ENCODE measurements at places on chromosomes 3 and 15. TPM values are rescaled to one million over a fixed set of nuclear protein-coding genes. Genes with fewer than 3 reads are reported as not detected.

Gene CCRL2
- total RNA-seq: not detected

Gene EXD1
- total RNA-seq: not detected

Gene POC1A
- 2.8 TPM for total RNA-seq

Gene PTPRG
- total RNA-seq: 29.5 TPM

Gene HTR3E
- not detected for total RNA-seq

Gene SNTN
- total RNA-seq: not detected

Gene RASGRF1
- total RNA-seq: 83.4 TPM

Gene REC114
- total RNA-seq: not detected

Gene SENP8
- 9.0 TPM for total RNA-seq

Gene SLC2A2
- not detected for total RNA-seq

Gene CLDN16
- total RNA-seq: 2.7 TPM

Gene RLBP1
- 5.3 TPM for total RNA-seq

Gene SLC22A13
- total RNA-seq: 2.2 TPM

Gene A4GNT
- total RNA-seq: not detected

Gene DGKG
- total RNA-seq: 96.4 TPM

Gene VILL
- 10.8 TPM for total RNA-seq

Gene RARB
- 19.8 TPM for total RNA-seq

Gene TOP2B
- total RNA-seq: 112 TPM

Gene C3orf62
- total RNA-seq: 12.9 TPM

Gene RBP2
- total RNA-seq: not detected

Gene RNF123
- total RNA-seq: 71.5 TPM

Gene ACOX2
- 6.1 TPM for total RNA-seq

Gene SLC22A14
- 4.8 TPM for total RNA-seq

Gene KCNMB3
- 3.1 TPM for total RNA-seq

Gene PODXL2
- 68.2 TPM for total RNA-seq

Gene CAPN3
- total RNA-seq: 30.7 TPM

Gene ZDHHC23
- 33.4 TPM for total RNA-seq

Gene DUOXA2
- not detected for total RNA-seq

Gene EAF2
- total RNA-seq: 20.0 TPM

Gene CPN2
- total RNA-seq: not detected

Gene ILDR1
- not detected for total RNA-seq

Gene KIF7
- total RNA-seq: 5.8 TPM

Gene ARIH1
- 194 TPM for total RNA-seq

Gene FETUB
- not detected for total RNA-seq

Gene RMDN3
- 66.5 TPM for total RNA-seq

Gene TRAIP
- total RNA-seq: 1.6 TPM

Gene SMCO1
- not detected for total RNA-seq

Gene ST3GAL6
- total RNA-seq: 20.7 TPM

Gene KLHL24
- 286 TPM for total RNA-seq

Gene TM4SF1
- 26.8 TPM for total RNA-seq

Gene RCN2
- 64.9 TPM for total RNA-seq

Data from dorsolateral prefrontal cortex (tissue), 122 donors.